ENCODE measurements at places on chromosomes 13 and 19.

DNA sequence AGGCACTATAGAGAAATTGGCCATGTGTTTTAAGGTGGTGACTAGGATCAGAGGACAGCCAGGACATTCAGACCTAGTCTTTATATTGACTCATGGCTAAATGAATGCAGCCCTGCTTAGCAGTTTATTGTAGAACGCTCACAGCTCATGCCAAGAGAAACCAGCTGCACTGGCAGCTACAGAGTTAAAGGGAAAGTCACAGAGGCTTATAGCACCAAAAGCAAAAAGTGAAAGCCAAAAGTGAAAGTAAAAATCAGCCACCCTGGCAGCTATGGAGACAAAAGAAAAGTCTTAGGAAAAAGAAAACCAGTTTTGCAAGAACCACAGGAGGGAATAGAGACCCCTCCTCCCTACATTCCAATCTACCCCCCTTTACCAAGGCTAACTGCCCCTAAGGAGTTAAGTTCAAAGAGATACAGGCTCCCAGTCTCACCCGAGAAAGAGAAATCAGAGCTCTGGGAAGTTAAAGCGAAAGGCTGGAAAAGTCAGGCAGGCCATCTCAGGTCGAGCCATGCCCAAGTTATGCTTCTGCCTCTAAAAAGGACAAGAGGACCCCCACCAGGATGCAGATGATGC lies 99.0 kb downstream of the ZNF429 start:
- DNase-seq, result no peak

GRCh38 chr19:30001301-30001700 lies 59.3 kb downstream of the URI1 start:
- DNase-seq, result no peak

- DNase-seq, result no peak
Measured at GRCh38 chr13:46022481-46022880, 30.1 kb downstream of the ZC3H13 start.

- DNase-seq, result no peak
Measured at GRCh38 chr13:83184150-83184475, 698.2 kb downstream of the SLITRK1 start.

GRCh38 chr13:103788061-103788652 lies 721.9 kb upstream of the SLC10A2 start:
- no peak for DNase-seq

DNA sequence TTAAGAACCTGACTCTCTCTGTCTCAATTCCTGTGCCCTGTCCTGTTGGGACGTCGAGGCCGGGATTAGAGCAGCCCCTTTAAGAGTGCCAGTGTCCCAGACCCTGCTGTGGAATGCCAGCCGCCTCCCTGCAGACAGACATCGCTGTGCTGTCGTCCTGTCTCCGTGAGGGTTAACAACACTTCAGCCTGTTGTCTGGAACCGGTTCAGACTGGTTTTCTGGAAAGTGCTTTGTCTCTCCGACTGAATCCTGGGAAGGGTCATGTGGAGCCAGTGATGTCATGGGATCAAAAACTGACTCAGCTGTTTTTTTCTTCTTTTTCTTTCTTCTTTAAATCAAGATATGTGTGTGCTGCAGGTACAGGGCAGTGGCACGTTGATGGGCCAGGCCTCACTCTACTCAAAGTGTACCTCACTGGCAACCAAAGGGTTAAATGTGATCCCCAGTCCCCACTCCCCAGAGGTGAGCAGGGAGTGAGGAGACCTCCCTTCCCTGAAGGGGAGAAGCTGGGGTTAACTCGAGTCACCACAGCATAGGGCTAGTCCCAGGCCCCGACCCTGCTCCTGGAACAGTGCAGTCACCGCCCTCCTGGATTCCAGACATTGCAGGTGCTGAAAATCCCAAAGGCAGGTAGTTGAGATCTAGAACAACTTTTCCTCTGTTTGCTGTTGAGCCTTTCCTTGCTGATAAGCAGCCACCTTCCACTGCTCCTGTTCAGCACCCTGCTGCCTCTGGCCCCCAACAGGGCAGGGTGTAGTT lies 50.8 kb downstream of the TSSK6 start:
- DNase-seq, result no peak

DNA sequence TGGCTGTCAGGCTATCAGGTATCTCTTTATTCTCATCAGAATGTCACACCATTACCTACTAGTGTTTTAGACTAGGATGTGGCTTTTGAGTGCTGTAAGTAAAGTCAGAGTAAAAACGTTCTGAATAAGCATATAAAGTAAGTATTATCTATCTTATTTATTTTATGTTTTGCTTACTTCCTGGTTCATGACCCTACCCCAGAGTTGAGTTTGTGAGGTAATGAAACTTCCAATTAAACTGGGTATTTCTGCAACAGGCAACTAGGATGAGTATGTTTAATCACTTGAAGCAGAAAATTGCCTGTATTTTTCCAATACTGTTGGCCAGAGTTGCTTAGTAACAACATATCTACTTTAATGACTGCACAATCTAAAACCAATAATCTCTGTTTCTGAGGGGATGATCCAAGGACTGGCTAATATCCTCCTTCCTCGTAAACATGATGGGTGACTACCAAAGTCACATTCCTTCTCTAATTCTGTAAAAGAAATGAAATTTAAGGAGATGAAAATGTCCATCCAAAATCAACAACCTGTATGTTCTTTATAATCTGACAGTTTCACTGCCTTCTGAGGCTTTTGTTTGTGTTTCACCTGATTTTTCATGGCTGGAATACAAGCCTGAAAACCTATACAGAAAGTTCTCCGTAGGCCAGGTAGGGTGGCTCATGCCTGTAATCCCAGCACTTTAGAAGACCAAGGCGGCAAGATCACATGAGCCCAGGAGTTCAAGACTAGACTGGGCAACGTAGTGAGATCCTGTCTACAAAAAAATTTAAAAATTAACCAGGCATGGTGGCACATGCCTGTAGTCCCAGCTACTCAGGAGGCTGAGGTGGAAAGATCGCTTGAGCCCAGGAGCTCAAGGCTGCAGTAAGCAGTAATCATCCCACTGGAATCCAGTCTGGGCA lies 83.1 kb downstream of the ABCC4 start:
- DNase-seq, result no peak

DNA sequence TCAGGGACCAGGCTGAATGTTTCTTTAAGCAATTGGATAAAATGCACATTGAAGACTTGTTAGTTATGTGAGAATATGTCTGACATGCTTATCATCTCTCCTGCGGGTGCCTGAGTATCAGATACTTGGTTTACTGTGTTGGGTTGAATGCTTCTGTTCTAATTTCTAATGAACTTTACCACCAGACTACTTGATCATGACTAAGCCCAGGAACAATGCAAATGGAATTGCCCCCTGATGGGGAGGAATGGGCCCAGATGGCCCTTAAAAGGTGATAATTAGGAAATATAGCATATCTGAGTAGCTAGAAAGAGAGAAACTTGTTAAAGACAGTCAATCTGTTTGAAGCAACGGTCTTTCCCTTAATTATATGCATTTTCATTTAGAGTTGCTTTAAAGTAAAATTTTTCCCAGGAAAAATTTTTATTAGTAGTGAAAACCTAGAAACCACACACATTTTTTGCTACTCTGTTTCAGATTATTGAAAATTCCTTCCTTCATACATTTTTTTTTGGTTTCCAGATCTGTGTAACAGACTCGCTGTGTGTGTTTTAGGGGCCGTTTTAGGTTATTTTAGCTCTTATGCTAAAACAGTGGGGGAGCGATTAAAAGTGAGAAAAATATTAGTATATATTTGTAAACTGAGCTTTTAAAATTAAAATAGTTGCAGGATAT lies 186.6 kb downstream of the TM9SF2 start:
- DNase-seq, result no peak

- no peak for DNase-seq
Measured at GRCh38 chr13:107118506-107118905, 550.6 kb upstream of the ARGLU1 start.

DNA sequence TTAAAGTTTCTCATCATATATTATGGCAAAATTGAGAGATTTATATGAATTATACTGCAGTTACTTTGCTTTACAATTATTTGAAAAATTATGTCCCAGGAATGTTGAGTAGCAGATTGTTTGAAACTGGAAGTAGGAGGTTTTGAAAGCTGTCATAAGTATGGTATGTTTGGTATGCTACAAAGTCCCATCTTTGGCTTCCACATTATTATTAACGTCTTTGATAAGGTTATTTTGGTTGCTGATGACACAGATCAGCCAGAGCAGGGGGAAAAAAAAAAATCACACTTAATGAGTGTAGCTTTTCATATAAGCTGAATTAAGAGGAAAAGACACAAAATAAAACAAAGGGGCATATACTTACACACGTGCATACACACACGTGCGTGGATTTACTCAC lies 130.1 kb downstream of the SLITRK1 start:
- no peak for DNase-seq

DNA sequence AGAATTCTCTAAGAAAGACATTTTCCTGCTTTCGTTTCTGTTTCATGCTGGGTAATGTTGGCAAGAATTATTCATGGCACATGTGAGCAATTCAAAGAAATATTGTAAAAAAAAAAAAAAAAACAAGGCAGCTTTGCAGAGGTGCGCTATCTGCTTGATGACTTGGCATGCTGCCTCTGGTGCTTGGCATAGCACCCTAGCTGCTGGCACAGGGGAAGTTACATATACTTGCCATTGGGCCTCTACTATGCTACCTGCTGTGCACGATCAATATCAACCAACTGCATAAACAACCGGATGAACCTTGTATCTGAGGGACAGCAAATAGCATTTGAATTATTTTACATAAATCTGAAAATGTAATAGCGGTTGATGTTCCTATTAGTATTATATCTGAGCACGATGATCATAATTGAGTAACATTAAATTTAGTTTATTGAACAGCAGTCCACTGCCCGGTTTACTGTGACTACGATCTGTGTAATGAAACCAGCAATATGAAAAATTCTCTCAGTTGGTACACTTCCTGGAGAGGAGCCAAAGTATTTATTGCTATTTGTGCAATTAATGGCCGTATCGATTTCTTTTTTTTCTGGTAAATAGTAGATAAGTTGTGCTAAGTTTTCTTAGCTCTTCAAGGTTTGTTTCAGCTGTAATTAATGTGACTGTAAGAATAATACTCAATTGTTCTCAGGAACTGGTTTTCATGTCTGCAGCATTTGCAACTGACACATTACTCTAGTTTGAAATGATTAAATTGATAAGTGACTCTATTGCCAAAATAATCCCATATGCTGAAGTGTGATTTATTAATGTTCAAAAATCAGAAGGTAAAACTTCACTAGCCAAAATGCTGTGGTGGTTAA lies 717.3 kb downstream of the DACH1 start:
- no peak for DNase-seq

DNA sequence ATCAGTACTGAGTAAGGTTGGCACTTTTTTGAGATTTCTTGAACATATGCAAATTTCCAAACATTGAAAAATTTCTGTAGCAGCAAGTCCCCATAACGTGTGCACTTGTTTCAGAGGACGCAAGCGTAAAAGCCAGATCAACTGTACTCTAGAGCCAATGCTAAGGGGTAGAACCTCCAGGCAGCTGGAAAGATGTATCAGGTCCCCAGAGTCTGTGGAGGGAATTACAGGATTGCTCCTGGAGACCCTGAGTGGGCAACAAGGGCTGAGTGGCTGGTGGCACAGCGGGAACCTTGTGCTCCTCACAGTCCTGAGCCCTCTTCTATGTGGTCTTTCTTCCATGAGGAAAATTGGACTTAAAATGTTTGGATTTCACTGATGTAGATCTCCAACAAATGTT lies 53.9 kb upstream of the AMER2 start:
- DNase-seq, result no peak

GRCh38 chr19:17235971-17236777 lies 9.5 kb downstream of the NR2F6 start:
- no peak for DNase-seq

GRCh38 chr13:95289020-95289444 lies 12.2 kb downstream of the ABCC4 start:
- DNase-seq, result no peak

- no peak for DNase-seq
Measured at GRCh38 chr19:46134527-46134926, 10.0 kb upstream of the IGFL3 start.

- DNase-seq, result no peak
Measured at GRCh38 chr13:111117289-111117688, 2.2 kb downstream of the ARHGEF7 start.

DNA sequence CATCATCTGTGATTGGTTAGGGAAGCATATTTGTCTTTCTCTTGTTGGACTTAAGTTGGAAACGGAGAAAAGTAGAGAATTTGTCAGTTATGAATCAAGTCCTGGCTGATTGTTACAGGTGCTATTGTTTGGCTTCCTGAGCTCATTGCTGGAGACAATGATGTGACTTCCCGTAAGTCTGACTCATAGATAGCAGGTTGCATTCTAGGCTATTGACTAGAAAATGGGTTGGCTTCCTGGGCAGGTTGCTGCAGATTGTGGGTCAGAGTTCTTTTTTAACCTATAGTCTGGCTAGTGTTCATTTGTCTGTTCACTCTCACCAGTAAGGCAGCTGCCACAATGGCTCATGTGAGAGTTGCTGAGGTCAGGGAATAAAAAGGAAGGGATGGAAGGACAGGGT lies 101.5 kb downstream of the CCNA1 start:
- no peak for DNase-seq

GRCh38 chr13:108895220-108895704 lies 265.9 kb downstream of the MYO16 start:
- DNase-seq, result no peak

- no peak for DNase-seq
Measured at GRCh38 chr19:49335071-49335783, at the start of gene CD37. TSS of gene CD37 (plus strand) at chr19:49335406. CDS start at chr19:49335541, 135 bp downstream.

DNA sequence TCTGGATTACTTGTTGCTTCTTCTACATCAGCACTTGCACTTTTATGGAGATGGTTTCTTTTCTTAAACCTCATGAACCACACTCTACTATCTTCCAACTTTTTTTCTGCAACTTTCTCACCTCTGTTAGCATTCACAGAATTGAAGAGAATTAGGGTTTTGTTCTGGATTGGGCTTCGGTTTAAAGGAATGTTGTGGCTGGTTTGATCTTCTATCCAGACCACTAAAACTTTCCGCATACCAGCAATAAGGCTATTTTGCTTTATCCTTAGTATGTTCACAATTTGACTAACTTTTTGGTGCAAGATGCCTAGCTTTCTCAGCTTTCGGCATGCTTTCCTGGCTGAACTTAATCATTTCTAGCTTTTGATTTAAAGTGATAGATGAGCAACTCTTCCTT lies 666.7 kb upstream of the MIR17HG start:
- DNase-seq, result no peak

DNA sequence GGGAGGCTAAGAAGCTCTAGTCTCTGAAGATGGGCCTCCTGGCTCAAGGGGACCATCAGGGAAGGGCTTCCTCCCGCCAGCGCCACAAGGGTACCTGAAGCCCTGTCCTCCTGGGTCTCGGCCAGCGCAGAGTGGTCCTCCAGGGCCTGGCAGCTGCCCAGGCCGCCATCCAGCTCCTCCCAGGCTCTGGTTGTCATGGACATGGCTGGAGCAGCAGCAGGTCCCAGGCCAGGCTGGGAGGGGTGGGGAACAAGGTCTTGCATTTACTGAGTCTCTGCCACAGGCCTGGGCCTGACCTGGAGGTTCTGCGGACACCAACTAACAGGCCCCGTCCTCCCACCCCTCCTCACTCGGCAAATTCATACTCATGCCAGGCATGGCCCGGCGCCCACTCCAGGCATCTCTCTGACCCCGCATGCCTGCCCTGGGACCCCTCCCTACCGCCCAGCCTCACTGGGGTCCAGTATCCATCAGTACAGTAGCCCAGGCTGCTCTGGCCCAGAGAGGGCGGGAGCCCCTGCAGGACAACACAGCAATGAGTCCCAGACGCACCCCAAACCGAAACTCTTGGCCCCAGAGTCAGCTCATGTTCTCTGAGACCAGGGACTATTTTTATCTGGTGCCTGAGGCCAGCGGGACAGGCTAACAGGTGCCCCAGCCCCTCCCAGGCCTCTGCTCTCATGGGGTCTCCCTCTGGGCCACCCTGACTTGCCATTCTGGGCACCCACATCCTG lies 938 bp downstream of the JSRP1 start:
- no peak for DNase-seq
